ENCODE measurements at places on chromosomes 5 and 9. TPM values are rescaled to one million over a fixed set of nuclear protein-coding genes. Genes with fewer than 3 reads are reported as not detected.

Gene PRR7
- total RNA-seq, result 36.4 TPM

Gene ADRA1B
- not detected for total RNA-seq

Gene CDC20B
- not detected for total RNA-seq

Gene ISOC1
- total RNA-seq, result 24.1 TPM

Gene ITGA2
- total RNA-seq, result 0.74 TPM

Gene CYLC2
- total RNA-seq, result not detected

Gene SPINK13
- not detected for total RNA-seq

Gene TEX48
- not detected for total RNA-seq

Gene ALDH1A1
- not detected for total RNA-seq

GRCh38 chr5:52830650-52831049 is 42.9 kb downstream of the ITGA1 start:
- H3K4me1 ChIP-seq, result peaks cover 9% of the 10 kb centered on the region
- no peak overlapping the region for H3K4me3 ChIP-seq
- no peak for DNase-seq
- peaks cover 3% of the 10 kb centered on the region for H3K36me3 ChIP-seq
- H3K27ac ChIP-seq, result no peak overlapping the region

- H3K4me3 ChIP-seq, result no peak overlapping the region
- DNase-seq, result peak; percentile 37
- H3K27ac ChIP-seq, result no peak overlapping the region
- peaks cover 13% of the 10 kb centered on the region for H3K36me3 ChIP-seq
- H3K27me3 ChIP-seq, result no peaks in the 10 kb centered on the region
Observed at GRCh38 chr5:16577677-16578076, 39.1 kb downstream of the RETREG1 start.

- H3K36me3 ChIP-seq, result no peaks in the 10 kb centered on the region
- peaks cover 39% of the 10 kb centered on the region for H3K27me3 ChIP-seq
- H3K4me3 ChIP-seq, result no peak overlapping the region
- H3K27ac ChIP-seq, result no peak overlapping the region
- DNase-seq, result peak; percentile 32
Observed at GRCh38 chr9:95570646-95571045, 53.9 kb upstream of the PTCH1 start.

- H3K27me3 ChIP-seq, result no peaks in the 10 kb centered on the region
- peak overlapping the region; percentile 94 for H3K4me3 ChIP-seq
- peak overlapping the region; percentile 96 for H3K27ac ChIP-seq
- peaks cover 39% of the 10 kb centered on the region for H3K36me3 ChIP-seq
- H3K4me1 ChIP-seq, result peaks cover 33% of the 10 kb centered on the region
- DNase-seq, result no peak
Observed at GRCh38 chr9:124414612-124415011, 630 bp downstream of the PSMB7 start.

DNA sequence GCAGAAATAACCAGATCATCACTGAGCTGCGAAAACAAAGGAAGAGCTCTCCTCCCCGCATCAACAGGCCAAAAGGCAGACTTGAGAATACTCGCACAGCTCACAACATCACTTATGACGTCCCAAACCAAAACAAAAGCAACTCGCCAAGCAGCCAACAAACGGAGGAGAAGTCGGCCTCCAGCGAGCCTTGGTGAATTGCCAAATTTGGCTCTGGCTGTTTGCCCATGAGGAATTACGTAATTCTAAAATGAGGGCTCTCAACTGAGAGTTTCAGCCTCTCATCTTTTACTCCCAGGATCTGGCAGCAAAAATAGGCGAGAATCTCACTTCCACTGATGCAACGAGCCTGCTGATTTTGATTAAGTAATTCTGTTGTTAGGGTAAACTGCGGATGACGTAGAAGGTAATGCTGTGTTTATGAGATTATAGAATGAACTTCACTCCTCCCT is 51.7 kb upstream of the SEMA6A start:
- DNase-seq, result no peak
- no peak overlapping the region for H3K27ac ChIP-seq
- peaks cover 2% of the 10 kb centered on the region for H3K27me3 ChIP-seq

DNA sequence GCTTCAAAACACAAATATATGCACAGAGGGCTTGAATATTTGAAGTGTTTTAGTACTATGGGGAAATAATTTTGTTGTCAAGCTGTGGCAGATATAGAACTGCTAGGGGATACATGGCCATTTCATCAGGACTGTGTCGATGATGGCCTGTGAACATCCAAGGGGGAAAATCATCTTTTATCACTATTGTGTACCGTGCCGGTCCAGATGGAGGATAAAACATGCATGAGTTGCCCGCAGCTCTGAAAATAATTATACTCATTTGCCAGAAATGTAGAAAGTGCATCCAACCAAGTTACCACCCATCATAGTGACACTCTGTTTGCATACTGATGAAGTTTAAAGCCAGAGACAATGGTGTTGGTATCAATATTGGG is 405.9 kb downstream of the ZSWIM6 start:
- no peaks in the 10 kb centered on the region for H3K36me3 ChIP-seq
- no peak overlapping the region for H3K4me3 ChIP-seq
- no peak overlapping the region for H3K27ac ChIP-seq
- no peak for DNase-seq

DNA sequence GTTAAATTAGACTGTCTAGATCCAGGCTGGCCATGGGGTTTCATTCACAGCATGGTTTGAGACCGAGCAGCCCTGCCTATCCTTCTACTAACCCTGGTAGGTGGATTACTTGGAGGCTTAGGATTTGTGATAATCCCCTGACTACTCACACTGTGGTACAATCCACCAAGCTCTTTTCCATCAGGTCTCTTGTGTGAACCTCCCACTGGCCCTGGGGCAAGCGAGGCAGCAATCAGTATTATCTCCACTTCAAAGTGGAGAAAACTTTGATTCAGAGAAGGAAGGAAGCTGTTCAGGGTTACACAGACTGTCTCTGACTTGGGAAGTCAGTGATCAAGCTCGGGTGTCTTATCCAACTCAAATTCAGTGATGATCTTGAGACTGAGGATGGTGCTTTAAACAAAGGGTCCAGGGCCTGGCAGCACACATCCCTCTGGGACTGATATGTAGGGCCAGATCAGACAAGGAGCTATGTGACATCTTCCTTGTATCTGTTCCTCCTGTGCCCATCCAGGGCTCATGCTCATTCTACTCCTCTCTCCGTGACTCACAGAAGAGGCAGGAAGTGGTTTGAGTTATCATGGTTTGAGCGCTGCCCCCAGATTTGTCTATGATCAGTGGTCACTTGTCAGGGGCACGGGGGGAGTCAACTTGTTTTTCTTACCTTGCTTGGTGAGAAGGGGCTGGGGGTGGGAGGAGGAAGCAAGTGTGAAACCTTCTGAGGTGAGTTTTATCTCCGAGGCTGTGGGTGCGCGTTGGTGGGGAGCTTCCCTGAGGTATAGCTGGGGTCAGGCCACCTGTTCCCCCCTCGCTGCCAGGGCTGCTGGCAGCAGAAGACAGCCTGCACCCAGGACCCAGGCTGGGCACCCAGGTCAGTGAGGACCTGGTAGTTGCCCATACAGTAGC is 48.6 kb downstream of the RGS3 start:
- no peaks in the 10 kb centered on the region for H3K27me3 ChIP-seq
- peak; percentile 97 for DNase-seq
- peaks cover 66% of the 10 kb centered on the region for H3K4me1 ChIP-seq
- peak overlapping the region; percentile 55 for H3K4me3 ChIP-seq
- peak overlapping the region; percentile 97 for H3K27ac ChIP-seq

DNA sequence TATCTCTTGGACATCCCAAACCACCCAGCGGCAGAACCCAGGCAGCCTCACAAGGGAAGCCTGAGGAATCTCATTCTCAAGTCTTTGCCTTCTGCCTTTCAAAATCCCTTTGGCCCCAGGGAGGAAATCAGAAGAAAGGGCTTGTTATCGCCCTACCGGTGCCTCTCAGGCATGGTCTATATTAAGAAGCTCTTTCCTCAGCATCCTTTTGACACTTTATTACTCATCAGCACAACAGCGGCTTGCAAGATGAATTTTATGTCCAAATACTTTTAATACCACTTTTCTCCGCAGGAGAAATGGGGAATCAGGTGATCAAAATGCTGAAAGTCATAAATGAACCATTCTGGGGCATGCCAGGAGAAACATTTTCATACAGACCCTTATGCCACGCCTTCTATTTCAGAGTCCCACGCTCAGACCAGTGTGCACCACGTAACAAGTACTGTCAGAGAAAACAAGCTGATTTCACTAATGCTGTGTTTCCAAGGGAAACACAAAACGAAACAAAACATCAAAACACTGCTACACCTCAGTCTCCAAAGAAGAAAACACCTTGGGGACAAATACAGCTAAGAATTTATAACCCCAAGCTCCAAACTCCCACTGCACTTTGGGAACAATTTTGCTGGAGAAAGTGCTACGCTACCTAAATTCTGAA is 30.0 kb downstream of the RAPGEF1 start:
- DNase-seq, result peak; percentile 60
- H3K27ac ChIP-seq, result peak overlapping the region; percentile 90
- H3K27me3 ChIP-seq, result no peaks in the 10 kb centered on the region
- H3K4me3 ChIP-seq, result peak overlapping the region; percentile 42
- H3K36me3 ChIP-seq, result peaks cover 15% of the 10 kb centered on the region
- peaks cover 72% of the 10 kb centered on the region for H3K4me1 ChIP-seq

- H3K4me1 ChIP-seq, result peaks cover 2% of the 10 kb centered on the region
- H3K4me3 ChIP-seq, result no peak overlapping the region
Observed at GRCh38 chr9:100295240-100295639, 57.5 kb downstream of the TEX10 start.

GRCh38 chr9:25939126-25939525 is 260.9 kb upstream of the TUSC1 start:
- H3K27ac ChIP-seq, result no peak overlapping the region
- no peaks in the 10 kb centered on the region for H3K36me3 ChIP-seq

DNA sequence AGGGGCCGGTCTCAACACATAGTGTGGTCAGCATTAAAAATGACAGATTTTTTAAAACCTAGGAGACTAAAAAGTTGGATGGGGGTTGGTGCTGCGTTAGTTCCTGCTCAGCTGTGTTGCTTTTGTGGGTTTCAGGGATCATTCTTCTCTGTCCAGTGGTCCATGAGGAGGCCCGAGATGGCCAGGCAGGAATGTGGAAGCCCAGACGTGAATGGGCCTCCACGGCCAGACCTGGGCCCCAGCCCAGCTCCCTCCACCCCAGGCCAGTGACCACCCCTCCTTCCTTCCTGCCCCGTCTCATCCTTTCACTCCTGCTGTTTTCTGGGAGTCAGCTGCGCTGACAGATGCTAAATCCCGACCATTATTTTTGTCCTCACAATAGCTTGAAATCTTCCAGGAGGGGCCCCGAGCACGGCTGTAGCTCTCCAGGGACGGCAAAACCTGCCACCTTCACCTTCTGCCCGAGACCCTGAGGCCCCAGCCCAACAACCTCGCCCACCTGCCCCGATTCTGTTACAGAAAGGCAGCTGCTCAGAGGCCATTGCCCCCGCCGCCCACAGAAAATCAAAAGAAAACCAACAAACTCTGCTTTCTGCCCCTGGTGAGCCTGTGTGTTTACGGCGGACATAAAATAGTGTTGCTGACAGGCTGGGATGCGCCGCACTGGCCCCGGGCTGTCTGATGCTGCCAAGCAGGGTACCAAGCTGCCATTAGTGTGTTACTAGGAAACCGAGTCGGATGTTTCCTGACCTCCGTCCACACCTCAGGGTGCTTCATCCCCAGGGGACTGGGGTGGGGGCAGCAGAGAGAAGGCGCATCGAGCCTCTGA is 83.7 kb upstream of the SARDH start:
- no peak overlapping the region for H3K27ac ChIP-seq
- no peak overlapping the region for H3K4me3 ChIP-seq
- no peaks in the 10 kb centered on the region for H3K36me3 ChIP-seq
- H3K27me3 ChIP-seq, result no peaks in the 10 kb centered on the region

DNA sequence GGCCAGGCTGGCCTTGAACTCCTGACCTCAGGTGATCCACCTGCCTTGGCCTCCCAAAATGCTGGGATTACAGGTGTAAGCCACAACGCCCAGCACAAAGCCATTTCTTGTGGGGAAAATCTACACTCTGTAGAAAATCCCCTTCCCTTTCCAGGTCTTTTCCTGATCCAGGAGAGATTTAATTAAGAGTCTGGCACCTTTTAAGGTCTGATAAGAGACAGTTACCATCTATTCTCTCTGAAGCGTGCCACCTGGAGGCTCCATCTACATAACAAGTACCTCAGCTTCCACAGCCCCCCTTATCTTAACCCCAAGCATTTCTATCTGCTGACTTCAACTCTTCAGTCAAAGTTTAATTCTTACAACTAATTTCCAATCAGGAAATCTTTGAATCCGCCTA is 71.4 kb upstream of the CDK20 start:
- no peak overlapping the region for H3K27ac ChIP-seq
- peaks cover 3% of the 10 kb centered on the region for H3K4me1 ChIP-seq
- H3K36me3 ChIP-seq, result peaks cover 2% of the 10 kb centered on the region
- H3K4me3 ChIP-seq, result no peak overlapping the region
- H3K27me3 ChIP-seq, result peaks cover 9% of the 10 kb centered on the region

GRCh38 chr9:70601000-70601951 is 186.8 kb upstream of the KLF9 start:
- H3K36me3 ChIP-seq, result no peaks in the 10 kb centered on the region
- H3K4me1 ChIP-seq, result no peaks in the 10 kb centered on the region
- H3K27me3 ChIP-seq, result no peaks in the 10 kb centered on the region
- no peak overlapping the region for H3K4me3 ChIP-seq
- no peak overlapping the region for H3K27ac ChIP-seq

DNA sequence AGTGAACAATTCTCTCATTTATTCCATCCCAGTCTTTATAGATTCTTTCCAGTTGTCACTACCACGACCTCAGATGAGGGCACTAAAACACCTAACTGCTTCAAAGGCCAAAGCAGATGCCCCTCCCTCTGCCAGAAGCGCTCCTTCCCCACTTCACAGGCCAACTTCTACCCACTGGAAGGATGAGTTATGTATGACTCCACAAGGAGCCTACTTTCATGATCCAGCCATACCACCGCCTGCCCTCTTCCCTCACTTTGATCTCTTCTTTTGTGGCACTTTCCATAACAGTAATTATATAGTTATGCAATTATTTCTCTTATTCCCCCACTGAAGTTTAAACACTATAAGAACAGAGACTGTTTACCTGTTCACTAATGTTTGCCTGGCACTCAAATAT is 93.7 kb downstream of the HOMER1 start:
- H3K27me3 ChIP-seq, result no peaks in the 10 kb centered on the region
- H3K36me3 ChIP-seq, result peaks cover 6% of the 10 kb centered on the region
- H3K27ac ChIP-seq, result no peak overlapping the region
- DNase-seq, result no peak

- no peak overlapping the region for H3K27ac ChIP-seq
- H3K27me3 ChIP-seq, result peaks cover 85% of the 10 kb centered on the region
- H3K4me3 ChIP-seq, result peak overlapping the region; percentile 31
- peaks cover 37% of the 10 kb centered on the region for H3K4me1 ChIP-seq
Observed at GRCh38 chr9:124017929-124018729, 6.6 kb downstream of the LHX2 start.

GRCh38 chr5:162672061-162672460 is 604.5 kb downstream of the GABRG2 start:
- no peak for DNase-seq
- no peaks in the 10 kb centered on the region for H3K36me3 ChIP-seq
- H3K27me3 ChIP-seq, result no peaks in the 10 kb centered on the region
- H3K4me3 ChIP-seq, result no peak overlapping the region

- no peaks in the 10 kb centered on the region for H3K36me3 ChIP-seq
- no peak overlapping the region for H3K4me3 ChIP-seq
- peaks cover 11% of the 10 kb centered on the region for H3K27me3 ChIP-seq
- no peak for DNase-seq
- H3K4me1 ChIP-seq, result no peaks in the 10 kb centered on the region
- no peak overlapping the region for H3K27ac ChIP-seq
Observed at GRCh38 chr5:138224712-138225111, 11.6 kb upstream of the CDC23 start.
